ENCODE measurements at places on chromosomes 4 and X. TPM values are rescaled to one million over a fixed set of nuclear protein-coding genes. Genes with fewer than 3 reads are reported as not detected.

Gene TMSB15B
- polyA plus RNA-seq, result 27.8 TPM

Gene SPOCK3
- 17.4 TPM for polyA plus RNA-seq

Gene HPGDS
- 4.5 TPM for polyA plus RNA-seq

Gene VCX2
- not detected for polyA plus RNA-seq

Gene TBC1D8B
- polyA plus RNA-seq, result 4.3 TPM

Gene CHM
- polyA plus RNA-seq, result 34.7 TPM

Gene CDKL2
- 11.2 TPM for polyA plus RNA-seq

Gene GAGE13
- not detected for polyA plus RNA-seq

Gene GPC3
- 1,234 TPM for polyA plus RNA-seq

Gene ARR3
- 0.54 TPM for polyA plus RNA-seq

Gene KLHL4
- polyA plus RNA-seq, result 8.9 TPM

Gene ERVMER34-1
- 5.0 TPM for polyA plus RNA-seq

Gene GNRHR
- 0.60 TPM for polyA plus RNA-seq

Gene LRRC66
- polyA plus RNA-seq, result 0.45 TPM

Gene MAGEC1
- not detected for polyA plus RNA-seq

Gene TRIML1
- not detected for polyA plus RNA-seq

Gene NIPAL1
- 13.9 TPM for polyA plus RNA-seq

Gene RNF212
- 13.2 TPM for polyA plus RNA-seq

Gene EGFL6
- 29.5 TPM for polyA plus RNA-seq

Gene FTSJ1
- polyA plus RNA-seq, result 39.5 TPM

Gene RAB9B
- 3.2 TPM for polyA plus RNA-seq

Gene RTL5
- 23.4 TPM for polyA plus RNA-seq

Gene DIPK2B
- polyA plus RNA-seq, result 9.6 TPM

Gene CXCL10
- polyA plus RNA-seq, result 5.1 TPM

Gene FDCSP
- 1.0 TPM for polyA plus RNA-seq

Gene MAGEA11
- not detected for polyA plus RNA-seq

Gene ATP1B4
- polyA plus RNA-seq, result 0.07 TPM

Gene CPZ
- polyA plus RNA-seq, result 19.9 TPM

Gene PRDM8
- polyA plus RNA-seq, result 2.3 TPM

Gene PDGFRA
- polyA plus RNA-seq, result 209 TPM

Gene KDM6A
- polyA plus RNA-seq, result 29.4 TPM

Gene TMSB15C
- polyA plus RNA-seq, result 9.4 TPM

Gene HERC5
- polyA plus RNA-seq, result 6.3 TPM

Gene AFM
- polyA plus RNA-seq, result 15.8 TPM

Gene TRAM1L1
- polyA plus RNA-seq, result 22.3 TPM

Gene CORIN
- 5.8 TPM for polyA plus RNA-seq

Gene ZFP92
- polyA plus RNA-seq, result 0.91 TPM

Gene NUDT10
- 12.4 TPM for polyA plus RNA-seq

Gene OPRPN
- polyA plus RNA-seq, result not detected

Gene ZNF330
- 57.7 TPM for polyA plus RNA-seq

Gene C4orf36
- polyA plus RNA-seq, result 2.3 TPM

Gene BMPR1B
- 25.4 TPM for polyA plus RNA-seq

Gene MAP9
- 36.3 TPM for polyA plus RNA-seq

All from right renal pelvis (tissue), 4 donors.